ENCODE measurements at places on chromosomes 16 and 17. TPM values are rescaled to one million over a fixed set of nuclear protein-coding genes. Genes with fewer than 3 reads are reported as not detected.

DNA sequence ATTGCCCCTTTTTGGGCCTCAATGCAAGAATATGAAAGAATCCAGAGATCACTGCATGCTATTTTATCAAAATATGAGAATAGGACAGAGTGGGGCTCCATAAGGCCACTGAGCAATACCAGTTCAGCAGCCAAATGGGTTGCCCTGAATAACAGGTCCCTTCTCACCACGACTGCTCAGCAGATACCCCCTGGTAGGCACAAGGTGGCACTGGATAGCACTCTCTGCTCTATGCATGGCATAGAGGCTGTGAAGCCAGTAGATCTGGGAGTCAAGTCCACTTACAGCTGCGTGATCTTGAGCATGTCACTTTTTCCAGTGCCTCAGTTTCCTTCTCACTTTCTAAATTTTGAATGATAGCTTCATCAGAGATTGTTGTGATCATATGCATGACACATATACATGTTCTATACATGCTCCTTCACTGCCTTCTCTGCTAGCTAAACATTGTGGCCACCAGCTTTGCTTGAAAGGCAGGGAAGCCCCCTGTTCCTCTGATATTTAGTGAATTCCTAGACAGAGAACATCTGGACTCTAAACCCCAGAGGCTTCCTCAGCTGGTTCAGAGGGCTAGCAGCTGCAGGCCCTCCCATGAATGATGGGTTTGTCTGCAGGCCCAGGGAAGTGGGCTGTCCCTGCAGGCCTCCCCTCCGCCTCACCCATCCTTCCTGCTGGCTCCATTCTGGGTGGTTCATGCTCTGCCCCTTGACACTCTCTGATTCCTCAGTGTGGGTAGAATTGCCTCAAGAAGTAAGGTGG is 84.9 kb upstream of the ASIC2 start:
- ATAC-seq, result no peak

DNA sequence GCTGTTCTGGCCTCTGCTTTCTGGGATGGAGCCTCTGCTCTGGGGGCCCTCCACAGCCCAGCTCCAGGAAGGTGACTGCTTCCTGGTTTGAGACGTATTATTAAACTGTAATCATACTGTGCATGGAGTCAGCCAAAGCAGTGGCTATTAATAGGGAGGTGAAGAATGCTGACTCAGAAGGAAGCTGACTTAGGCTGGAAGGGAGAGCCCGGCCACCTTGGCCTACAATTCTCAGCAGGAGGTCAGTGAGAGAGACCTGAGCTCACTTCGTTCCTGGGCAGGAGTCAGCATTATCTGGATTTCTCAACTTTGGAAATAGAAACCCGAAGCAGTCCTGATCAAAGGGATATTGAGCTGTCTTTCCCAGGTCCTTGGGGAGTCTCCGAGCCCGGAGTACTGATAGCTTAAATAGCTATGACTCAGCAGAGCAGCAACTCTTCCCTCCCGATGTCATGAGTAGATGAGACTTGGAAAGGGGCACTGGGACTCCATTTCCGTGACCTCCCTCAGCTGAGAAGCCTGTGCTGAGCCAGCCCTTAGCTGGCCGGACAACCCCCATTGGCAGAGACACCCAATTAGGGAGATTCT is 91.8 kb downstream of the YPEL2 start:
- ATAC-seq, result no peak

- peak; percentile 23 for ATAC-seq
Measured at GRCh38 chr17:39177256-39177655, 11.3 kb upstream of the ARL5C start.

- peak; percentile 71 for ATAC-seq
Measured at GRCh38 chr17:5329784-5330557, 47.9 kb downstream of the RABEP1 start.

DNA sequence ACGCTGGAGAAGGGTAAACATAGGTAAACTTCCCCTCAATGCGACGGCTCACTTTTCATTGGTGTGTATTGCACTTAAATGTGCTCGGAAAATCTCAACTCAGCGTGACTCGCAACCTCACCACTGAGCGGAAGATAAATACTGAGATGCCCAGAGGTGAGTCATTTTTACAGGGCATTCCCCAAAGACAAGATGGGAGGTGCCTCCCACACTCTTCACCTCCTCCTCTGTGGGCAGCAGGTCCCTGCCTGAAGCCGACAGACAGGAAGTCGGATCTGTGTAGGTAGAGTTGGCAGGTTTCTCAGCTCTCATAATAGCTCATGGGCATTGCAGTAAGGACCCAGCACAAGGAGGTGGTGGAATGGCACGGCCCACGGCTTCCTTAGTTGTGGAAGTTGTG is 274.6 kb upstream of the HSBP1 start:
- peak; percentile 52 for ATAC-seq

DNA sequence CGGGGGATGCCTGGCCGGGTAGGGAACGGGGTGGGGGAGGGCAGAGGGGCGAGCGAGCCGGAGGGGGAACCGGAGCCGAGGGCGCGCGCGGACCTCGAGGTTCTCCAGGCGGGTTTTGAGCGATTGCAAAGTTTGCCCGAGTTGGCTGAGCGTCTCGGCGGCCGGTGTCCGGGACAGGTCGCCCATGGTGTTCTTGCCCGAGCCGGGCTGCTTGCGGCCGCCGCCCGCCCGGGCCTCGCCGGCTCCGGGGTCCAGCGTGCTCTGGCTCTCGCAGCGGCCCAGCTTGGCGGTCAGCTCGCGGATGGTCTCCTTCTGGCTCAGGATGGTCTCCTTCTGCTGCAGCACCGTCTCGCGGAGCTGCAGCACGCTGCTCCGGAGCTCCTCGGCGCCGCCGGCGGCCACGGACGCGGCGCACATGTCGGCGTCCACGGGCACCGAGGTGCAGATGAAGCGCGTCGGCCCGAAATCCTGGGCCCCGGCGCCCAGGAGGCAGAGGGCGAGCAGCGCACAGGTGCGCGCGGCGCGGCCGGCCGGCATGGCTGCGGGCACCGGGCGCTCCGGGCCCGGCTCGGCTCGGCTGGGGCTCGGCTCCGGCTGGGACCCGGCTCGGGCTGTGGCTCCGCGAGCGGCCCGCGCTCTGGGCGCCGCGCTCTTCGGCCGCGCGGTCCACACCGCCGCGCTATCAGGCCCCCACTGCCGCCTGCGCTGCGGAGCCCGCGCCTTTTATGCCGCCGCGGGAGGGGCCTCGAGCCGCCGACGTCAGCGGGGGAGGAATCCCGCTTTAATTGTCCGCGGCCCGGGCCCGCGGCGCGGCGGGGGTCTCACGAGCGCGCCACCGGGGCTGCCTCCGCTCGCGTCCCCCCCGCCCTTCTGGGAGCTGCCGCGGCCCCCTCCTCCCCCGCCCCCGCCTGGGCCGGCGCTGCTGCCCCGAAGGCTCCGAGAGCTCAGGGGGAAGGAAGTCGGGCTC is at the start of gene NPTX1:
NPTX1 (minus strand) TSS at position 698 of the 967 bp plus-strand sequence; CDS start at position 537, 161 bp downstream.
- peak; percentile 10 for ATAC-seq

- no peak for ATAC-seq
Measured at GRCh38 chr16:72794319-72794718, 253.6 kb downstream of the ZFHX3 start.

GRCh38 chr16:16988963-16989362 is 481.8 kb downstream of the XYLT1 start:
- ATAC-seq, result no peak

DNA sequence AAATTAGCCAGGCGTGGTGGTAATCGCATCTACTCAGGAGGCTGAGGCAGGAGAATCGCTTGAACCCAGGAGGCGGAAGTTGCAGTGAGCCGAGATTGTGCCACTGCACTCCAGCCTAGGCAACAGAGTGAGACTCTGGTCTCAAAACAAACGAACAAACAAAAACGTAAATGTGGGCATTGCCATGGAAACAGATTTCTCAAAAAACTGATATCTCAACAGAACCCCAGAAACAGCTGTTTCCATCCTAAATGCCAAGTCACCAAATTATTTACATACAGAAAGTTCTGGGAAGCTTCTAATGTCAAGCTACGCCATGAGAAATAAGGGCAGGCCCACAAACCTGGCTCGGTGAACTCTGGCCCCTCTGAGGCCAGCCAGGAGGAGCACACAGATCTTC is 16.0 kb upstream of the ZNF689 start:
- no peak for ATAC-seq

DNA sequence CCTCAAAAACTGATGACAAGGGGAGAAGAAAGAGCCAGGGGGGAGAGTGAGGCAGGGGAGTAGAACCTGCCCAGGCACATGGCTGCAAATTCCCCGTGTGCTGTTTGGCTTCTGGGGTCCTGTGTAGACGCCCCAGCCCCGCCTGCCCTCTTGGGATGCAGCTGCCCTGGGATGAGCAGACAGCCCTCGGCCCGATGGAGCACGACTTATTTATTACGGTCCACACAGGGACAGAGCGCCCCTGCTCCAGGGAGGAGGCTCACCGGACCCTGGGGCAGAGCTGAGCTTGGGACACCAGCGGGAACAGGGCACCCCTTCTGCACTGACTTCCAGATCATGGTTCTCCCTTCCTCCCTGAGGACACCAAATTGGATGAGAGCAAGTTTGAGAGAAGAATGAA is 9.1 kb downstream of the LDHD start:
- no peak for ATAC-seq

DNA sequence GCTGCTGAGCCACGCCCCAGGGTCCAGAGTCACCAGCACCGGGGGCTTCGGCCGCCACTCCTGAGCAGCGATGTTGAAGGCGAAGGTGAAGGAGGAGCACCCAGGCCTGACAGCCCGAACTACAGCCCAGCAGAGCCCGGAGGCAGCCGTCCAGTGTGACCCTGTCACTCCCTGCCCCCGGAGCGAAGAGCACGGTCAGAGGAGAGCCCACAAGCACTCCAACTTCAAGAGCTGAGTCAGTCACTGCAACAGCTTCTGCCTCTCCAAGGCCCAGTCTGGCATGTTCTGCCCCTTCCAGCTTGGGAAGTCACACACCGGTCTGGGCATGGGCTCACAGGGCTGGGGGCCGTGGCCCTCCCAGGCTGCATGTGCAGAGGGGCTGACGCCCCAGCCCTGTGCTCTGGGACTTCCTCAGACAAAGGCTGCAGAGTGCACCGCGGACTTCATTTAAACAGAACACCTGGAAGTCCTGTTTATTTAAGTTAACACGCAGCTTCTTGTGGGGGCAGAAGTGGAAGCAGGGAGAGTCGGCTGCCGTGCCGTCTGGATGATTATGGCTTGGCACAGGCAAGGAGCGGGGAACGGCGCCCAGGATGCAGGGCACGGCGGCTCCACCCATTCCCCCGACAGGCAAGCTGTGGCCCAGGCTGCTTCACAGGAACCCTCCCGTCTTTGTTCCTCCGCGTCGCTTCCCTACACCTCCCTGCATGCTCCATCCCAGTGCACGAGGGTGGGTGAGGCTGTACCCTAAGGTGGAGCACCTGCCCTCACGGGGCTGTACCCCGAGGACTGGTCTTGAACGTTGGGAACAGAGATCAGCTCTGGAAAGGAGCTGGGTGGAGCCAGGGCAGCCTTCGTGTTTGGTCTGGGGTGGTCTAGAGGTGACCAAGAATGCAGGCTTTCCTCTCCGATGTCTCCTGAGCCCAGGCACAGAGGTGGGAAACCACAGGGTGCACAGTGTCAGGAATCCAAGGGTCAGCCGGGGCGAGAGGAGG is 68.9 kb upstream of the METRNL start:
- no peak for ATAC-seq

GRCh38 chr17:31400481-31400950 is 9.0 kb downstream of the RAB11FIP4 start:
- no peak for ATAC-seq

- no peak for ATAC-seq
Measured at GRCh38 chr16:83335076-83335475, 472.7 kb upstream of the HSBP1 start.

The TMEM238L gene
- total RNA-seq, result not detected

DNA sequence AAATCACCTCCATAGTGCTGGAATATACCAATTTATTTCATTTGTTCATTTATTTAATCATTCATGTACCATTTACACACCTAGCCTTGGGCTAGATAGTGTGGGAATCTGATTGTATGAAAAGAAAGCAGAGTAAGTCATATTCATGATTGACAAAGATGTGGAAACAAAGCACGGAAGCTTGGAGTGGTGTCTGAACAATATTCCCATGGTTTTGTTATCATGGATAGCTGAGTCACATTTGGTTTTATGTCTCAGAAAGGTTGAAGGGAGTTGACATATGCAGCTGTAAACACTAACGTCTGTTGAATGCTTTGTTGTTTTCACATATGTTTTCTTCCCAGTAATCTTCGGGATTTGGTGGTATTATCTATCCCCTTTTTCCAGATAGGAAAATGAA is 76.6 kb downstream of the MAP2K4 start:
- no peak for ATAC-seq

DNA sequence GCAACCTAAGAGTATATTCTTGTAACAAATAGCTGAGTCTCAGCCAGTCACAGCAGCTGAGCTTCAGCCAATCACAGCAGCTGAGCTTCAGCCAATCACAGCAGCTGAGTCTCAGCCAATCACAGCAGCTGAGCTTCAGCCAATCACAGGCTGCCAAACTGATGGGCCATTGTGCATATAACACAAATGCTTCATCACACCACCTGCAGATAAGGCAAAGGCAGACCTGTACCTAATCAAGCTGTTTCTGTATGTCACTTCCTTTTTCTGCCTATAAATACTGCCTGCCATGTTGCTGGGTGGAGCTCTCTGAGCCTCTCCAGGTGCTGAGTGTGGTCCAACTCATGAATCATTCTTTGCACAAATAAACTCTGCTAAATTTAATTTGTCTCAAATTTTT is 19.9 kb downstream of the MYH13 start:
- ATAC-seq, result no peak

The MARCHF10 gene
- total RNA-seq, result not detected

- no peak for ATAC-seq
Measured at GRCh38 chr17:64732336-64733006, 70.4 kb upstream of the SMURF2 start.

DNA sequence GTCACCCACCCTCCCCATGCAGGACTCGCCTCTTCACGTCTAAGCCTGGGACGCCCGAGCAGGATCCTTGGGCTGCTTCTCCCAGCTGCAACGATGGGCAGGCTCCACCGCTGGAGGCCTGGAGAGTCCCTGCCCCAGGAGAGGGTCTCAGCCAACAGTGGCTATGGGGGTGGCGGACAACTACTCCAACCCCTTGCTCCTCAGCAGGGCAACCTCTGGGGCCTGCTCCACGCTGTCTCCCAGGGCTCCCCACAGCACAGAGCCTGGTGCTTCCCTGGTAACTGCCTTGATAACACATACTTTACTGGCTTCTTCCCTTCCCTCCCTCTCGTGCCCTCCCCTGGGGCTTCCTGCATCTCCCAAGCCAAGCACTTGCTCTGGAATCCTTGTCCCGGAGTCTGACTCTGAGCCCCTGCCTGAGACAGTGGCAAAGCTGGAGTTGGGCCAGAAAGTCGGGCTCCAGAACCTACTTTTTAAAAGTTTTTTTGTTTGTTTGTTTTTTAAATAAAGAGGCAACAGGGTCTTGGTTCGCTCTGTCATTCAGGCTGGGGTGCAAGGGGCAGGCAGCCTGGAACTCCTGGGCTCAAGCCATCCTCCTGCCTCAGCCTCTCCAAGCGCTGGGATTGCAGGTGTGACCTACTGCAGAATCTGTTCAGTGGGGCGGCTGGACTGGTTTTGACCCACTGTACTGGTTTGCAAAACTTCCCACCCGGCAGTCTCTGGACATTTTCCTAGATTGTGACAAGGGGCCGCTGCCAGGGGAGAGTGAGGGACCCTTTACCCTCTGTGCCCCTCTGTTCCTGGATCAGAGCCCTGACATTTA is 99.4 kb downstream of the TNFRSF13B start:
- ATAC-seq, result no peak

The PNPO gene
- total RNA-seq, result 33.7 TPM
